ENCODE measurements at places on chromosomes 2 and 18.

- DNase-seq, result no peak
Observed at GRCh38 chr2:240481720-240482119, 46.3 kb downstream of the GPC1 start.

DNA sequence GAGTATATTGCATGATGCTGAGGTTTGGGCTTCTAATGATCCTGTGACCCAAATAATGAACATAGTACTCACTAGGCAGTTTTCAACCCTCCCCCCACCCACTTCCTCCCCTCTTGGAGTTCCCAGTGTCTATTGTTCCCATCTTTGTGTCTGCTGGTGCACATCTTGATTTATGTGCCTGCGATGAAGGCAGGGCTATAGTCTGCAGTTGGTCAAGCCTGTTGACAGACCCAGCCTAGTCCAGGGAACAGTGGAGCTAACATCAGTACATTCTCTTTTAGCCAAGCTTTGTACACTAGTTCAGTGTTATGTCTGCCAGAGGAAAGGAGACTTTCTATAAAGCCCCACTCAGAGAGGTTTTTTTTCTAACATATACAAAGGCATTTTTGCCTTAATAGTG is 287.6 kb downstream of the CPS1 start:
- no peak for DNase-seq

DNA sequence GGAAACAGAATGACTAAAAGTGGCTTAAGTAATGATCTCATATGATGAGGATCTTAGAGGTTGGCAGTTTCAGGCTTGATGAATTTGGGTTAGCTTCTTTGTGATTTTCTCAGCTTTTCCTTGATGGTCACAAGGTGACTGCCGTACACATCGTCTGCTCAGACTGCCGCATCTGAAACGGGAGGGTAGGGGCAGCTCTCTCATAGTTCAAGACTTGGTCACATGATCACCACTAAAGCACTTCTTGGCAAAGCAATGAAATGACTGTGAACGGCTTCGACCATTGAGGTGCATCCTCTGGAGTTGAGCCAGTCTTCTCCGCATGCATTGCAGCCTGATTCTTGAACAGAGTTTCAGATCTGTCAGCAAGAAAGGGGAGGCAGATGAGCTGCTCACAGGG is 43.8 kb downstream of the LPIN1 start:
- no peak for DNase-seq

- no peak for DNase-seq
Observed at GRCh38 chr2:17879137-17879912, 858 bp downstream of the KCNS3 start.
